ENCODE measurements at places on chromosomes 1 and 21.

- no peak for DNase-seq
These were observed 5.0 kb downstream of the CHODL start for GRCh38 chr21:18249672-18250071.

DNA sequence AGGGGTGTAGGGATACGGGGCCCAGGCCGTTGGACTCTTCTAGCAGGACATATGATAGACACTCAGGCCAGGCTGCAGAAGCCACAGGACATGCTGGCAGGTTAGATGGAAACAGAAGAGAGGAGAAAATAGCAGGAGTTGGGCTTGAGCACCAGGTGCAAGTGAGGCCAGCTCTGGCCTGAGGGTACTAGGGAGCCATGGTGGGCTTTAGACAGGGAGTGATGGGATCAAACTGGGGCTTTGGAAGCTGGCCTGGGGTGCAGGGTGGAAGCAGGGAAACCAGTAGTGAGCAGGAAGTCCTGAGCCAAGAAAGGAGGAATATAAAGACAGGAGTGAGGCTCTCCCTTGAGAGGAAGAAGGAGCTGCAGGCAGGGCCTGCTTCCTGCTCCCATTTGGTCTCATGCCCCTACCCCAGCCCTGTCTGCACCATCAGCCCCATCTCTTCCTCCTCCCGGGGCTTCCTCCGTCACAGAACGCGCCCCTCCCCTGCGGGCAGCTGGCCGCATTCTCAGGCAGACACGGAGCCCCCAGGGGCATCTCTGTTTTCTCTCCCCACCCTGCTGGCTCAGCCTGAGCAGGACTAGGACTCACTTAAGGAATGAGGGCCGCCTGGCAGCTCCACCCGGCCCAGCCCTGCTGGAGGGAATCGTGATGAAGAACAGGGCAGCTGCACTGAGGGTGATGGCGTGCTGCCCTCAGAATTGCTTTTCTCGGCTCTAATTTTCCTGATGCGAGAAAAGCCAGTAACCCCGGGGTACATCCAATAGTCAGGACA lies 165.5 kb upstream of the TMEM51 start:
- no peak for DNase-seq

- DNase-seq = no peak
These were observed 310.4 kb downstream of the KCTD3 start for GRCh38 chr1:215877452-215877951.

GRCh38 chr1:234250747-234251146 lies 122.5 kb upstream of the COA6 start:
- DNase-seq = no peak

GRCh38 chr1:59015708-59016107 lies 231.9 kb upstream of the JUN start:
- DNase-seq = no peak

GRCh38 chr1:11324567-11325165 lies 51.7 kb downstream of the UBIAD1 start:
- no peak for DNase-seq

DNA sequence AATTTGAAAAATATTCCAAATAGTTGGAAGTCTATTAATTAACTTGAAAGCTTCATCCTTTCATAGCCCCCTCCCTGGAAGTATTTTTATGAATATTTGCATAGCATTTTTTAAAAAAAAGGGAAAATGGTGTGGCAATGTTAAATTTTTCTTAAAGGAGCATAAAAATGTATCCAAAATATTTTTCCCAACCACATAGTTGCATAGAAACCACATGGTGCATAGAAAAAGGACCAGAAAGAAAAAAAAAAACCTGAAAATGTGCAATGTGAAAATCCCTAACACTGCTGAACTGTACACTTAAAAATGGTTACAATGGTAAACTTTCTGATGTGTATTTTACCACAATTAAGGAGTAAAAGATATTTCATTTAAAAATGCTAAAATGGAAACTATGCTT lies 8.0 kb downstream of the C1orf167 start:
- no peak for DNase-seq

DNA sequence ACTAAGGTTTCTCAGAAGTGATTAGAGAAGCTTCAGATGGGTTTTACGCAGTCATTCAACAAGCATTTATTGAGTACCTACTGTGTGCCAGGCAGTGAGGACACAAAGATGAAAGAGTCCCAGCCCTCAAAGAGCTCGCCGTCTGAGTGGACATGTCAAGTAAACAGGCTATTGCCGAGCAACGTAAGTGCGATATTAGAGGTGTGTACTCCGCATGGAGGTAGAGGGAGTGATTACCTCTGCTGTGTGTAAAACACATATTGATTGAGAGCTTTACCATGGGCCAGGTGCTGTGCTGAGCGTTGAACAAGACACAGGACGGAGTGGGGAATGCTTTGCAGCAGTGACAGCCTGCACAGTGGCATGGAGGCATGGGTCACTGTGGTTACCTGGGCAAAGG lies 49.5 kb upstream of the GPR37L1 start:
- no peak for DNase-seq

- DNase-seq = peak; percentile 49
These were observed 7.0 kb downstream of the PAFAH2 start for GRCh38 chr1:25990702-25991395.
